ENCODE measurements at places on chromosomes 11 and 22. TPM values are rescaled to one million over a fixed set of nuclear protein-coding genes. Genes with fewer than 3 reads are reported as not detected.

DNA sequence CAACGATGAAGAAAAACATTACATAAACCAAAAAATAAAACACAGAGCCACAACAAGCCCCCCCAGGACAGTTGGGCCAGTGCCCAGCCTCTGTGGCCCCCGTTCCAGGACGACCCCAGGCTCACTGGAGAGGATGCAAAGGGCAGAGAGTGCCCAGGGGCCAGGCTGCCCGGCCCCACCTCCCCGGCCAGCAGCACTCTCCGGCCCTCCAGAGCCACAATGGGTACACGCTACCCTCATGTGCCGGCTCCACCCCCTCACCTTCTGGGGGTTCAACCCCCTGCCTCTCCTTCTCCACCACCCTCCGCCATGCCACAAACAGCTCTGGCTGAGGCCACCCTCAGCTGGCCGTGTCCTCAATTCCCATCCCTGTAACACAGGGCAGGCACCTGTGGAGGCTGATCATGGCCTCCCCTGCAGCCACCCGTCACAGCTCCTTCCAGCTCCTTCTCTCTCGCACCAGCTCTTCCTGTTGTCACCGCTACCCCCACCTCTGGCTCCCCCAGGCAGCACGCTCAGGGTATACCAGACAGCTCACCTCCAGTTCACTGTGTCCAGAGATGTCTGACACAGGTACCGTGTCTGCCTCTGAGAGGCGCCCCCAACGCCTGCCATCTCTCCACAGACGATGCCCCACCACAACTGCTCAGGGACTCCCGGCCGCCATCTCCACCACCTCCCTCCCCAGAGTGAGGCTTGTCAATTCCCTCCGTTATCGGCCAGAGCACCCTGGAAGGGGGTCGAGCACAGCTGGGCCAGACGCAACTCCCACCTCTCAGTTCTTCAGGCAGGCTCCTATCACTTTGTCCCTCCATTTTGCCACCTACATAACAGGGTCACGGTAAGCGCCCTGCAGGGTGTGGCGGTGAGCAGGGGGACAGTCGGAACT is 30.8 kb upstream of the MOB2 start:
- no peak for DNase-seq

DNA sequence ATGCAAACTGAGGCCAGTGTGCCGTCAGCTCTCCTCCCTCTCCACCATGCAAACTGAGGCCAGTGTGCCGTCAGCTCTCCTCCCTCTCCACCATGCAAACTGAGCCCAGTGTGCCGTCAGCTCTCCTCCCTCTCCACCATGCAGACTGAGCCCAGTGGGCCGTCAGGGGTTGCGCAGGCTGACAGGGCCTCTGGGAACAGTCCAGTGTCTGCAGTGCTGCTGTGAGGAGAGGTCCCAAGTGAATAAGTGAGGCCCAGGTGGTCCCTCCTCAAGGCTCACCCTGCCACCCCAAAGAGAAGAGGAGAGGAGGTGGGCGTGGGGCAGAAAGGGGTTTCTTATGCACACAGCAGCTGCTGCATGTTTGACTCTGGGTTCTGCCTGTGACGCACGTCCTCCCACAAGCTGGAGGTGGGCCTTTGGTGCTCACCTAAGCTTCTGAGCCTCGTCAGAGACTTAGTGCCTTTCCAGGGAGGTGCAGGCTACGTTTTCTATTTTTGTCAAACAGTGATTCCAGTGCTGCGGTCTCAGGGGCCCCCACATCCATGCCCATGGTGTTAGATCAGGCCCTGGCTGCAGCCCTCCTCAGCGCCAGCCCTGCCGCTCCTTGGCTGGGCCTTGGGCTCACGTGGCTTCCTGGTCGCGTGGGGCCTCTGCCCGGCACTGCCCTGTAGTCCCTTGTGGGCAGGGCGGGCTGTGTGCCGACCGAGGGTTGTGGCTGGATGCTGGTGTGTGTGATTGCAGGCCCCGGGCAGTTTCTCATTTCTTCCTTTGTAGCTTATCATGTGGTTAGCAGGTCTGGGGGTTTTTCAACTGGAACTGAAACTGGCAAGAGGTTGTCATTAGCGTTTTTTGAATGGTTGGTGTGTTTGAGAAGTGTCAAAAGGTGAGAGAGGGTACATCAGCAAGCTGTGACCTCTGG is 7.1 kb downstream of the TPCN2 start:
- DNase-seq: no peak

Gene OR5A1
- not detected for polyA plus RNA-seq

- DNase-seq: no peak
Measured at GRCh38 chr11:43833657-43834073, 47.0 kb upstream of the ALKBH3 start.

- DNase-seq: no peak
Measured at GRCh38 chr22:37986371-37986770, 2.0 kb upstream of the SOX10 start.

Gene RBFOX2
- 36.0 TPM for polyA plus RNA-seq

Gene IGLL5
- 0.32 TPM for polyA plus RNA-seq

DNA sequence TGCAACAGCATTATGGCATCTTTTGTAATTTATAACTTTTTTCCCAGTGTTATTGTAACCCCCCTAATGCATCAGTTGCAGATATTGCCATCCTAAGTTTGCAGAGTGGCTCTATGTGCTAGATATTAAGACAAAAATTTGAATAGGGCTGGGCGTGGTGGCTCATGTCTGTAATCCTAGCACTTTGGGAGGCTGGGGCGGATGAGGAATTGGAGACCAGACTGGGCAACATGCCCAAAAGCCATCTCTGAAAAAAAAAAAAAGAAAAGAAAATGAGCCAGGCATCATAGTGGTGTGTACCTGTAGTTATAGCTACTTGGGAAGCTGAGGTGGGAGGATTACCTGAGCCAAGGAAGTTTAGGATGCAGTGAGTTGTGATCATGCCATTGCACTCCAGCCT is 50.1 kb upstream of the MUC15 start:
- no peak for DNase-seq

DNA sequence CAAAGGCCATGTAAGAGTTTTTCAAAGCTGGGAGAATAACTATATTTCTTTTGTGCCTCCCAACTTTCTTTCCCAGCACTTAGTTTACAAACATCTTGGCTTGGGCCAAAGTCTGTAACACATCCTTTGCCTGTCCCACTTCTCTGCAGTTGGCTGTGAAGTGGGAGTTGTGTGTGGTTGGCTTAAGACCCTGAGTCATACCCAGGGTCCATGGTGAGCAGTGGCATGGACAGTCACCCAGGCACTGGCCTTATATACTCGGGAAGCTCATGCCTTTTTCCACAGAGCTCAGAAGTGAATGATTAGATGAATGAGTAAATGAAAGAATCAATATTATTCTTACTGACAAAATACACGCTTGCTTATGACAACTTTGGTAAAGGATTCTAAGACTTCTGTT is 231.4 kb downstream of the BLID start:
- DNase-seq: no peak

Gene APOA5
- not detected for polyA plus RNA-seq

- DNase-seq: no peak
Measured at GRCh38 chr22:39446239-39446721, 10.5 kb upstream of the MGAT3 start.

DNA sequence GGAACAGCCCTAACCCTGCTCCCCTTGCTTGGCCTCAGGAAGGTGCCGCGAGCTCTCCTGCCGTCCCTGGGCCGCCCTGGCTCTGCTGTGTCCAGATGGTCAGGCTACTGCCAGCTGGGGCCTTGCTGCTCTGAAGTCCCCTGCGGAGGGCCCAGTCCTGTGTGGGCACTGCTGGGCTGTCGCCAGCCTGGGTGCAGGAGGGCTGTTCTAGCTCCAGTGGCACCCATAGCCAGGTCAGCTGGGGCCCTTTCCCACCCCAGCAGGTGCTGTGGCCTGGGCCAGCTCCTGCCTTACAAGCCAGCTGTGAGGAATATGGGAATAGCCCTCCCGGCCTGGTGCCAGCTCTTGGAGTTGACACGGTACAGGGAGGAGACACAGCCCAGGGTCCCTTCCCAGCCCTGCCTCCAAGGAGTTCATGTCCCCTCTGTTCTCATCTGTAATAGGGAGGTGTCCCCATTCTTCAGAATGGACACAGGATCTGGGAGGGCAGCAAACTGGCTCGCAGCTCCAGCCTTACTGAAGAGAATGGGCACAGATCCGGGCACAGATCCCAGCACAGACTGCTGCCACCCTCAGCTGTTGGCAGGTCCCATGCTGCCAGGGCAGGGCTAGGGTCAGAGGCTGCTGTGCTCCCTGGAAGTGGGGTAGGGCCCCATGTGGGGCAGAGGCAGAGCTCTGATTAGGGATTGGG is 3.9 kb downstream of the DERL3 start:
- DNase-seq: peak; percentile 70

Gene PRRG4
- 0.14 TPM for polyA plus RNA-seq

GRCh38 chr11:123755813-123756212 is 1.5 kb upstream of the OR6X1 start:
- DNase-seq: no peak

Gene TRIM5
- 6.4 TPM for polyA plus RNA-seq

DNA sequence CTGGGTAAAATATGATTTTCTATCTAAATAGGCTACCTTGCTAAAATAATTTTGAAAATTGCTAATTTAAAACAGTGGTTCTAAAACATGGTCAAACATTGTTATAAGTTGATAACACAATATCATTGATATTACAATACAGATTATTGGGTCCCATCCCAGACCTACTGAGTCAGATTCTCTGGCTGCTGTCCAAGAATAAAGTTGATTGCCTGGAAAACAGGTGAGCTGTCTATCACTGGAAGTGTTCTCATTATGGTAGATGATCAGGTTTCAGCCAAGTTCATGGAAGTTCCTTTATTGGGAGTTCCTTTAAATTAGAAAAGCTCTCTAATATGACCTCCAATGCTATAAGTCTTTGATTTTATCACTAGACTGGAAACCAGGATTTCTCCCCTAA is 52.3 kb downstream of the SC5D start:
- no peak for DNase-seq

Gene PRR33
- polyA plus RNA-seq: 0.09 TPM

GRCh38 chr11:112016765-112017376 is 8.3 kb upstream of the DLAT start:
- no peak for DNase-seq

Gene MMP10
- not detected for polyA plus RNA-seq

Gene APOL4
- polyA plus RNA-seq: 3.6 TPM

Gene NNMT
- 114 TPM for polyA plus RNA-seq

DNA sequence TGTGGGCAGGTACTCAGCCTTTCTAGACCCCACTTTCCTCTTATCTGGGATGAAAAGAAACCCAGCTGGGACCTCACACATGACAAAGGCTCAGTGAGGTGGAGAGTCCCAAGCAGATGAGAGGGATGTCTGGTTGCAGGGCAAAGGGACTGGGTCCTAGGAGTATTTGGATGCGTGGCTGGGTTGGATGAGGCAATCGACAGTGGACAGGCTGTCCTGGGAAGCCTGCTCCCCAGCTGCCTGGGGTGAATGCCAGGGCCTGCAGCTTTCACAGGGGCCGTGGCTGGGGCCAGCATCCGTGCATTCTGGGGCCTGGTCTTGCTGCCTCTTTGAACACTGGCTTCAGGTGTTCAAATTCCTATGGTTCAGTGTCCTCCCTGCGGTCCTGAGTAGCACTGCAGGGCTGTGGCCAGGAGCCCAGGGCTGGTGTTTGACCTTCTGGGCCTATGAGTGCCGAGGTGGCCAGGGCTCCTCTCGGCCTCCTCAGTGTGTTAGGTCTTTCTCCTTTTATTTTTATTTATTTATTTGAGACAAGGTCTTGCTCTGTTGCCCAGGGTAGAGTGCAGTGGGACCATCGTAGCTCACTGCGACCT is 65.3 kb downstream of the MCM5 start:
- DNase-seq: peak; percentile 59

GRCh38 chr11:45392591-45393091 is 106.5 kb upstream of the SYT13 start:
- no peak for DNase-seq

- DNase-seq: no peak
Measured at GRCh38 chr22:29171721-29172120, 34.0 kb upstream of the EMID1 start.

DNA sequence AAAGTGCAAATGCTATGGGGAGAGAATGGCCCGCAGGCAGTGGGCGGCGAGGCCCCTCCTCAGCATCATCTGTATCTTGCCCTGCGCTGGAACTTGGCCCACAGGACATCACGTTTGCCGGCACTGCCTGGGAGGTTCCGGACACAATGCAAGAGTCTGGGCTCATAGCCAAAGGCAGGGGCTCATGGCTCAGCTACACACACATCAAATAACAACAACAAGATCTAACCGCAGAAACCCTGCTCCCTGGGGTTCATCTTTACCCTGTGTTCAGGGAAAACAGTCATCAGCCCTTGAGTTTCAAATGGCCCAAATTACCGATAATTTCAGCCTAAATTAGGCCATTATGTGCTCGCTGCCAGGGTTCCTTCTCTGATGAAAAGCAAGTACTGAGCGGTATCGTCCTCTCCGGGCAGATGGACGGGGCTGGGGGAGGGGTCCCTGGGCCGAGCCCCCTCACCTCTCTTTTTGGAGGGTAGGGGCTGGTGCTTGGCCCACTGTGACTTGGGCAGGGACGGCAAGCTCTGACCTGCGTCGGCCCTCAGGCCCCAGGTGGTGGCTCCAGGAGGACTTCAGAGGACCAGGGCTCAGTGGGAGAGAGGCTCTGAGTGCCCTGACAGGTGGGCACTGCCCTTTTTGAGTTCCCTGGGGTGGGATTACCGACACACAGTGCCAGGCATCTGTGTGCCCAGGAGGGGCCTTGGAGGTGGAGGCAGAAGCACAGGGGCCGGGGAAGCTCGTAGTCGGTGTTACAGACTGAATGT is 25.0 kb upstream of the GAL start:
- DNase-seq: peak; percentile 71

- no peak for DNase-seq
Measured at GRCh38 chr11:58963551-58964104, 24.3 kb downstream of the GLYATL1 start.
